NCI-H82 (cell line): ENCODE measurements at places on chromosomes 6 and 20.
A peak's percentile ranks its signal among the peaks of the same experiment; 100 is the strongest.

DNA sequence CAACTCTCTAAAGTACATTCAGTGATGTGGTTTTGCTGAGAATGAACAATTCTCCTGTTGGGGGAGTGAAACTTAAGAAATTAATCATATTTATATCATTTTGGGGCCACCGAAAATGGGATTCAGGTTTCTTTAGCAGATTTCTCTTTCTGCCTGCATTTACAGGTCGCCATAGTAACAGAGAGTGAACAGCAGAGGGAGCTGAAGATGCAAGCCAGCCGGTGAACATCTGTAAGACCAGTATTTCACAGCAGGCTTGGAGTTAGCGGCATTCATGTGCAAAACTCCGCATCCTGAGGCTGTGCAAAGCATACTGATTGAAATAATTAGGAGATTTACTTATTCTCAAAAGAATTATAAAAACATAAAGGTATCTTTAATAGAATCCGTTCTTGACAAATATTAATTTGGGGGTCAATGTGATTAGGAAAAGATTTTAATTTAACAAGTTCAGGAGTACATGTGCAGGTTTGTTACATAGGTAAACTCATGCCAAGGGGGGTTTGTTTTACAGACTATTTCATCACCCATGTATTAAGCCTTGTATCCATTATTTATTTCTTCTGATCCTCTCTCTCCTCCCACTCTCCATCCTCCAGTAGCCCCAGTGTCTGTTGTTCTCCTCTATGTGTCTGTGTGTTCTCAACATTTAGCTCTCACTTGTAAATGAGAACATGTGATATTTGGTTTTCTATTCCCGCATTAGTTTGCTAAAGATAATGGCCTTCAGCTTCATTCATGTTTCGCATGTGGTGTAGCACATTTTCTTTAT lies 17.8 kb upstream of the HSF2 start:
- peak; percentile 78 for DNase-seq

DNA sequence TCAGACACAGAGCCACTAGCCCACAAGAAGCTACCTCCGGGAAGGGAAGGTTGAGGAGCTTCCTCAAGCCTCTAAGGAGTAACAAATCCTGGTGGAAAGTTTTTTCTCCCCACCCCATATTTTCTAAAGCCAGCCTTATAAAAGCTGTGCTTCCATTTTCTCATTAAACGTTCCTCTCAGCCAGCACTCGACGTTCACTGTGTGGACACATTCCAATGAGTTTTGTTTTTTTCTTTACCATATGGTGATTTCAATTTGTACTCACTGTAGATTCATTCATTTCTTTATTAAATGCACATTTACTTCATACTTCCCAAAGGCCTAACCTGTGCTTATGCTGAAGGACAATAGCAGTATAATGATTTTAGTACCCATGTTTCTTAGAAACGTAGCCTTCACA lies 194.4 kb upstream of the FLRT3 start:
- DNase-seq: no peak

DNA sequence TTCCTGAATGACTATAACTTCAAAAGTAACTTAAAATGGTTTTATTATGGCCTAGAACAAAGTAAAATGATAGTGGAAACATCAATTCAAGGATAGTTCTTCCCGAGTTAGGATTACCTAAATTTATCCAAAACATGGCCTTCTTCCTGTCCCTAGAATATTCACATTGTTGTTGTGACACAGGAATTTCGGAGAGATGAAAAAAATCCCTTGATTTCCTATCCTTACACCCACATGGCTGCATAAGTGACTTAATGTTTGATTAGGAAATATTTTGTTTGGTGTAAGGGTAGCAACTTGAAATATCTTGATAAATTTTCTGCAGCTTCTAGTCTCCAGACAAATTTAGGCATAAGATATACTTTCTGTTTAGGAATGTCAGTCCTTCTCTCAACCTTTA lies 27.8 kb downstream of the ZNF451 start:
- no peak for DNase-seq

GRCh38 chr6:7615611-7616383 lies 25.8 kb downstream of the SNRNP48 start:
- peak; percentile 74 for DNase-seq

GRCh38 chr6:156976216-156977127 lies 199.3 kb downstream of the ARID1B start:
- peak; percentile 56 for DNase-seq

DNA sequence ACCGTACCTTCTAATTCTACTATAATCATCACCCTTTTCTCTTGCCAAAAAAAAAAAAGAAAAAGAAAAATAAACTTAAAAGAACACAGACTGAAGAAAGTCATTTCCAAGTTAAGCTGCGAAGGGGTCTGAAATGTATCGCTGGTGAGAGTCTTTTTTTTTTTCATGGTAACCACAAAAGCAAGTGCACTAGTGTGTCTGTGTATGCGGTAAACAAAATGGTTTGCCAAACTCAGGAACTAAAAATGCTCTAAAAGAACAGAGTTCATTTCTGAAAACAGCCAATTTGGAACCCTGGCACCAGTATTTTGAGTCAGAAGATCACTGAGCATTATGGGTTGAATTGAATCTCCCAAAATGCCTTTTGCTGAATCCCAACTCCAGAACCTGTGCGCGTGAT lies 46.6 kb downstream of the CDH4 start:
- DNase-seq: no peak

- DNase-seq: peak; percentile 66
These were observed 14.6 kb downstream of the KHDC1 start for GRCh38 chr6:73248192-73248903.
